ENCODE measurements at places on chromosomes 4 and X.

DNA sequence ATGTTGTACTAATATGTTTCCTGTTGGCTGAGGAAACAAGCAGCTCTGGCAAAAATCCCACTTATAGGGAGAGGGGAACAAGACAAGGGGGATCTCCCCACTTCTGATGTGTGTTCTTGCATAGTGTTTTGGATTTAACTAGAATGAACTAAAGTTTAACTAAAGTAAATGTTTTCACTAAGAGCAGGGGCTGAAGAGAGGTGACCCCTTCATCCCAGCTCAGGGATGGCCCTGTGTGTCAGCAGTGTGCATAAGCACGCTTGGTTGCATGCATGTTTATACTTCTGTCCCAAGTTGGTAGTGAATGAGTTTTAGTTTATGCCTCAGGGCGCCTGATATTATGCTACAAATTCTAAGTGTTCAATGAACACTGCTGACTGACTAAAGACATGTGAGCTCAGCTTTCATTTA is 169.4 kb downstream of the MGST2 start:
- DNase-seq, result no peak

GRCh38 chr4:98540803-98541202 is 117.6 kb downstream of the TSPAN5 start:
- DNase-seq, result no peak

- no peak for DNase-seq
Measured at GRCh38 chr4:37040816-37041215, 203.7 kb upstream of the NWD2 start.

GRCh38 chrX:134734466-134734952 is 76.2 kb upstream of the PLAC1 start:
- no peak for DNase-seq
